Effector CD4-positive, alpha-beta T cell (primary cell): ENCODE measurements at places on chromosomes 5 and 9.

DNA sequence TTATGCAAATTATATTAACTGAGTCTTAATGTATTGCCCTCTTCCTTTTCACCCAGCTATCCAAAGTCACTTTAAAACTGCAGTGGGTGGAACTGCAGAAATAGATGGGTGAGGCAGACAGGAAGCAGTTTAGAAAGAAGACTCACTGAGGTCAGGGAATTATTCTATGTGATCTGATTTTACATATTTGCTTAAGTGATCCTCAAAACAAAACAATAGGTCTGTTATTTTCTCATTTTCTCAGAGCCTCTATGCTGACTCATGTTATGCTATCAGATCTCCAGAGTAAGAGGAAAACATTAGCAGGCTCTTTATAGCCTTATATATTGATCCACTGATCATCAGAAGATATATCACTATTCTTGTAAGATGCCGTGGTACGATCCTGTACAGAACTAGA is 63.5 kb downstream of the MRPS27 start:
- no peak for DNase-seq

GRCh38 chr5:179246227-179246626 is 99.0 kb downstream of the ADAMTS2 start:
- no peak for DNase-seq

DNA sequence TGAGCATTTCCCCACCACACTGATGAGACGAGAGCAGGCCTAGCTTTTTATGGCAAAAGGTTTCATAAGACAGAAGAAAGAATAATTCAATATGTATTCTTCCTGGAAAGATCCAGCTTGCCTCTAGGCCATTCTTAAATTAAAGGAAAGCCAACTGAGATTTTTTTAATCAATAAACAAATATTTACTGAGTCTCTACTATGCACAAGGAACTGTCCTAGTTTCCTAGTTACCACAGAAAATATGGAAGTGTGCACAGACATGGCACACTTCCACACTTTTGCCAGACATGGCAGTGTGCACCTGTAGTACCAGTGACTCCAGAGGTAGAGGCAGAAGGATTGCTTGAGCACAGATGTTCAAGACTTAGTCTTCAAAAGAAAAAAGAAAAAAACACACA is 281.0 kb downstream of the CETN3 start:
- no peak for DNase-seq

DNA sequence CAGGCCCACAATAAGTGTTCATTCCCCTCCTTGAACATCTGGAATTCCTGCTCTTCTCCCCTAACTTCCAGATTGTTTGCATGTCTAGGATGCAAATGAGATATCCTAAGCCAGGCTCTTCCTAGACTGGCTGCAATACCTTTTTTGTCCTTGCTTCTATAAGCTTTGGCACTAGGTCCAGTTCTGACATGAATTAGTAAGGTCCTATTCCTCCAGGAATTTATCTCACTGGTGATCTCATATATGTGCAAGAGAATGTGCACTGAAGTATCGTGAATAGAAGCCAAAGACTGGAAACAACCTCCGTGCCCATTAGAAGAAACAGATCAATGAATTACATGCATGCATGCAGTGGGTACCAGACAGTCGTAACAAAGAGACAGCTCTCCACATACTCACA is 25.2 kb downstream of the DUSP1 start:
- DNase-seq: no peak

- no peak for DNase-seq
Observed at GRCh38 chr9:20562051-20562450, 60.2 kb downstream of the MLLT3 start.

DNA sequence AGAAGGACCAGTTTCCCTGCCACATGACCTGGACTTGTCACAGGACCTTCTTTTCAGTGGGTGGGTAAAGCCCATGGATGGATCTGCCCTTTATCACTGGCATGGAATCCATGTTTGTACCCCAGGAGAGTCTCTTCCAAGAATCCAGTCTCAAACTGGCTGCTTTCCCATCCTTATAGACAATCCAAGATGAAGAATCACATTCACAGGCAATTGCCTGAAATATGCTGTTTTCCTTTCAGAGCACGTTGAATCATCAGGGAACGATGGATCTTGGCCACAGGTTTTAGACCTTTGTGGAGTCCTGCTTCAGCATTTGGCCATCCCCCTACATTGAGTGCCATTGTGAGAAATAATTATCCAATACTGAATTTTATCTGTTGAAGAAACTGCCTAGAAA is 319.8 kb downstream of the ASTN2 start:
- DNase-seq: no peak

DNA sequence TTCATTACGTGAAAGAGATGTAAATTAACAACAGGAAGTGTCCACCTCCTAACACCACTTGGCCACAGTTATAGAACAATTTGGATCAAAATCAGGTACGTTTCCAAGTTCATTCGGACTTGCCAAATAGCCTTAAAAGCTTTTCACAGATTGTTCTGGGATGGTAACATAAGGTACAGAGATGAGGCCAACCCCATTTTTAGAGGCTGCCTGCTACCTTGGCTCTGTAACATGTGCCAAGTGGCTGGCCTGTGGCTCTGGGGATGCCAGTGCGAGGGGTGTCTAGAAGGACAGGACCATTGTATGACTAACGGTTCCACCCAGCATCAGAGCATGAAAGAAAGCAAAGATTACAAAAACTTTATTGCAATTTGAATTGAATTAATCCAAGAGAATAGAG is 91.0 kb downstream of the LHFPL2 start:
- no peak for DNase-seq

- no peak for DNase-seq
Observed at GRCh38 chr9:14308853-14309145, 5.1 kb downstream of the NFIB start.

- DNase-seq: no peak
Observed at GRCh38 chr9:1001838-1002237, 25.4 kb downstream of the DMRT3 start.

DNA sequence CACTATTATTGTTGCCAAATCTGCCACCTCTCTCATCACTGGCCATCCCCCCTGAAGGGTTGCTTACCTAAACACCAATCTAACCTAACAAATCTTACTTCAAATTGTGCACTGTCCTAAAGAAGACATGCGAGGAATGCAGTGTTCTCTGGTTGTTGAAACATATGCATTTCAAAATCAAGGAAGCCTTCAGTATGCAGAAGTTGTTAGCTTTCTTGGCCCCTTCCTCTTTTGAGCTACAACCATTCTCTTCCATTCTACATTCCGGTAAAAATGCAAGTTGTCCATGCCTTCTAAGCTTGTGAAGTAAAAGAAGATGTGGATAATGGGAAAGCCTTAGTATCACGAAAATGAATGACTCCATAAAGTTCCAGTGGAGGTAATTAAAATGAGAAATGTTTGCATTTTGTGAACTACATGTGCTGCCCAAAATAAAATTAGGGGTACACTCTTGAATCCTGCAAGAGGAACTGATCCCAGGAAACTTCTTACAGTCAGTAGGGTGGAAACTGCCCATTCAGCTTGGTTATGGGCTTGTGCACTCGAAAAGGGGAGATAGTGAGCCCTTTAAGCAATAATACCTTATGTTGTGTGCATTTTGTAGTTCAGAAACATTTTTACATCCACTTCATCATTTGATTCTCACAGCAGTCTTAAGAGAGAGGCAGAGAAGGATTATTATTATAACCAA is 77.6 kb upstream of the ADRB2 start:
- no peak for DNase-seq

- no peak for DNase-seq
Observed at GRCh38 chr5:34045023-34045422, 2.0 kb upstream of the C1QTNF3 start.

GRCh38 chr5:154542000-154542399 is 64.0 kb upstream of the HAND1 start:
- DNase-seq: no peak

- DNase-seq: no peak
Observed at GRCh38 chr5:99928490-99928889, 606.7 kb upstream of the FAM174A start.

GRCh38 chr5:45105491-45105994 is 296.8 kb downstream of the MRPS30 start:
- DNase-seq: no peak

DNA sequence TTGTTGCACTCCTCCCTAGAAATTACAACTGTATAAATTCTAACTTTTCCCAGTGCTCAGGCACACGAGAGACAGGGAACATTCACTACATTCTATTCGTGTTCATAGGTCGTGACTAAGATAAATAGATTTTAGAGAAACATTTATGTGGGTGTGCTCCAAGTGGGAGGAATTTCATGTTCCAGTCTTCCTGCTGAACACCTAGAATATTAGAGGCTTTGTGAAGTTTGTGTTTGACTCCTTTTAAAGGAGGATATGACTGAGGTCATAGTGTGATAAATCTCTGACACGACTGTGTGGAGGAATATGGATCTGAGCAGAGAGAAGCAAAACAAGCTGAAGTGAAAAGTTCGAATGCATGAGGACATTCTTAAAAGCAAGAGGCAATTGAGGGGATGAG is 355.3 kb downstream of the ZSWIM6 start:
- no peak for DNase-seq

DNA sequence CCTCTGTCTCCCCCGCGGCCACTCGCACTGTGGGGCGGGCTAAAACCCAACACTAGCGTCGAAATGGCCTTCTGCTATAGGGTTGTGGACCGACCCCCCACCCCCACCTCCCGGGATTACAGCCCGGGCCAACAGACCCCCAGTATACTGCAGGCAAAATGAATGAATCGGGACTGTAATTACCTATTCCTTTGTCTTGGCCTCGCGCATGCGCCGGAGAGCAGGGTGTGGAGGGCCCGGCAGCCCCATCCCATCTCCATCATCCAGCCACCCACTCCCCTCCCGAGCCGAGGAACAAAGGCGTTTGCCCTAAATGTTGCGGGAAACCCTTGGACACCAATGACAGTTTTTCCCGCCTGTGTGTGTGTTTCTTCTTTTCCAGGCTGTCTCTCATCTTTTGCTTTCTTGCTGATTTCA is 1.6 kb downstream of the BASP1 start:
- no peak for DNase-seq

DNA sequence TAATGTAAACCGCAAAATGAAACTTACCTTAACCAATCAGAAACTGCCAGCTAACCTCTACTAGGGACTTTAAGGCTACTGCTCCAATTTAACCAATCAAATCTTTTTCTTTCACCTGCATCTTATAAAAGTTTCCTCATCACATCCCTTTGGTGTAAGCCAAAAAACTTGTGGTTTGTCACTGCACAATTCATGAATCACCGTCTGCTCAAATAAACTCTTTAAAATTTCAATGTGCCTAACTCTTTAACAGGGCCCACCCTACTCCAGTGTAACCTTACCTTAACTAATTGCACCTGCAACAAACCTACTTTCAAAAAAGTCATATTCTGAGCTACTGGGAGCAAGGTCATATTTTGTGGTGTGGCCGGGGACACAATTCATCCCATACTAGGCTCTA is 172.2 kb upstream of the GRAMD2B start:
- no peak for DNase-seq

GRCh38 chr5:22539762-22540161 is 313.4 kb downstream of the CDH12 start:
- no peak for DNase-seq

DNA sequence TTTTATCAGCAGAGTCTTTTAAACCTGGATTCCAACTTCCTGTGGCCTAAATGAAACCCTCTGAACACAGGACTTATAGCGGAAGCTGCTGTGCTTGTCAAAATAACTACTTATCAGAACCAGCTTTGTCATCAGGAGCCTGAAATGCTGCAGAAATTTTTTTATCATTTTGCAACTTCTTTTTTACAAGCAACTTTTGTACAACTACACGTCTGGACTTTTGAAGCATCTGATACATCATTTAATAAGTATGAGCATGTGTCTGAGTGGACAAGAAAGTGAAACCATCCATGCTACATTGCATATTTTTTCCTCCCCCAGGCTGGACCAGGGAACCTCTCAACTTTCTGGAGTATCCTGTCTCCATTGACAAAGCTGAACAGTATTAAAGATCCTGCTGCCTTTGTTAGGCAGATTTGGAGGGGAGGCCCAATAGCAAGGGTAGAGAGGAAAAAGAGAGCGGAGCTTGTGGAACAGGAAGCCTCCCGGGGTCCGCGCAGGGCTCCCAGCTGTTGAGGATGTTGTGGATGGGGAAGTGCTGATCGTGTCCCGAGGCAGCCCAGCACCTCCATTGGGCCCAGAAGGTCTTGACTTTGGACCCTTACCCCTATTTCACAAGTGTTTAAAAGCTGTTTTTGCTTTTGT is 196.6 kb downstream of the MSX2 start:
- DNase-seq: no peak

DNA sequence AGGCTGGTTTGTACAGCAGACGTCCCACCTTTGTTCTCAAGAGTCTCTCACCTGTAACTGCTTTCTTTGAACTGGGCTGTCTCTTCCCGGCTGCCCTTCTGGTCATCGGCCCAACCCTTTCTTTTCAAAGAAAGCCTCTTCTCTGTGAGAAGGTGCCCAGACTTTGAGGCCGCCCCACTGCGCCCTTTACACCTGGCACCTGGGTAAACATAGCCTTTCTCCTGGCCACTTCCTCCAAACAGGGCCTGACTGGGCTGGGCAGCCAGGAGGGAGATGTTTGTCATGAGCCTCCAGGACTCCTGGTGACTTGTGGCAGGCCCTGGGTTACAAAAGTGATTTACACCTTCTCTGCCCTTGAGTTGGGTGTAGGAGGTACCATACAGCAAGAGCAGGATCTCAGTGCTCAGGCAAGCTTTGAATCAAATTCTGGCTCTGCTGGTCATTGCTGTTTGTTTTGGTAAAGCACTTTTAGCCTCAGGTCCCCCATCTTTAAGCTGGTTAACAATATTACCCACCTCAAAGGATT is 127.2 kb upstream of the CXCL14 start:
- DNase-seq: no peak

- DNase-seq: peak; percentile 57
Observed at GRCh38 chr5:180353048-180353979, at the start of gene GFPT2. Gene GFPT2, minus strand, starts transcription at chr5:180353336. Its CDS starts 119 bp downstream, at chr5:180353217.

DNA sequence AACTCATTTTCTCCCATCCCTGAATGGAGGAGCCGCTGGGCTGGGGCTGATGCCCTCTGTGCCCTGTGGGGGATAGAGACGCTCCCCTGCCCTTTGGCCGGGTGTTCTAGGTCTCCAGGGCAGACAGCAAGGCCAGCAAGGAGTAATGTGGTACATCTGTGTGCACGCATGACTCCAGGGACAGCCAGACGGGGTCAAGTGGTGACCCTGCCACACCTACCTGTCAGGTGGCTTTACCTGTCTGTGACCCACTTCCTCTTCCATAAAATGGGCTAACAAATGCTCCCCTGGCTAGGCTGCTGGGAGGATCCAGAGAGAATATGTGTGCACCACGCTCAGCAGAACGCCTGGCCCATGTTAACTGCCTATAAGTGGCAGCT is 35.4 kb upstream of the BARHL1 start:
- DNase-seq: no peak

DNA sequence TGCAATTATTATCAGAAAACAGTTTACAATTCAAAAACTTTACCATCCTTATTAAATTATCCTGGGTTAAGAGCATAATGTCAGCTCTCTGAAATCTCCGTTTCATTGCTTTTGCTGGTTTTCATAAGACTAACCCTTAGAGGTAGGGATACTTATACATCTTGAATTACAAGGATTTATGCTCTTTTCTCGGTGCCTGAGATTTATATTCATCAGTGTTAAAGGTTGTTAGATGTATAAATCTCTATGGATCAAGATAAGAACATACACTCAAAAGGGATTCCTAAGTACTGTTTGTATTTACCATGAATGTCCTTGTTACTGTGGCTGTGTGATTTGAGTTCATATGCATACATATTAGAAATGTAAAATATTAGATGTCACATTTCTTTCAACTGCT is 684.7 kb downstream of the EFNA5 start:
- no peak for DNase-seq

GRCh38 chr5:140883373-140883772 is 1.4 kb downstream of the PCDHA13 start:
- no peak for DNase-seq

- DNase-seq: no peak
Observed at GRCh38 chr5:54861212-54861894, 124.0 kb downstream of the ESM1 start.

- DNase-seq: no peak
Observed at GRCh38 chr9:136693490-136694162, 6.4 kb upstream of the AGPAT2 start.
